Fibroblast of upper back skin (primary cell): ENCODE measurements at places on chromosomes 6 and 20.

DNA sequence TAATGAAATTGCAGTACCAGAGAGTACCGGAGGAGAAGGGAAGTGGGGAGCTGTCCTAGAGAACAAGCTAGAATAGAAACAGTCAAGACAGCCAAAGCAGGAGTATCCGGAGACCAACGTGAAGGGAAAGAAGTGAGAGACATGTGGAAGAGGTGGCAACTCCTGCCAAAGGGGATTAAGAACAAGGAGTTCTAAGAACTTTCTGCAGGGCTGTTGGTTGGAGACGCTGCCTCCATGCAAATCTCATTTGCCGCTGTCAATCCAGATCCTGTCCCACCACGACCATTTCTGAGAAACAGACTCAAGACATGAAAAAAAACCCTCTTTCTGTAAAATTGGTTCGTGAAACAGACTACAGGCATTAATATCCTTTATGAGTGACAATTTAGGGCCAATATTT lies 595.7 kb downstream of the PTPRT start:
- no peak for DNase-seq

- peak; percentile 11 for DNase-seq
Observed at GRCh38 chr6:87431263-87431662, 23.5 kb downstream of the CFAP206 start.

DNA sequence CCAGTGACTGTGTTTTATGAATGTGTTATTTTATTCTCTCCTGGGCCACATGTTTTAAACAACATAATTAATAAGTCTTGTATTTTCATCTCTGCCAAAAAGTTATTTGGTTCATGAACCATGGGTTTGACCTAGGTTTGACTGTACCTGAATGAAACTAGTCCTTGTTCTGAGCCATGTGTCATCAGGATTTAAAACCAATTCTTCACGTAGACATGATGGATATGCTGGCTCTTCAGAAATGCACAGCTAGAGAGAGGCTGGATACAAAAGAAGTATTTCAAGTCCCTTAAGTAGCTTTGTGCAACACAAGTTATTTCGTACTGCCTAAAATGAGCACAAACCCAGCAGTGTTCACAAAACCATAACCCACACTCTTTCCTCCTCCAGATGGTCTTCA lies 116.1 kb downstream of the IBTK start:
- no peak for DNase-seq

- no peak for DNase-seq
Observed at GRCh38 chr6:162294029-162294428, 433.5 kb downstream of the PRKN start.

DNA sequence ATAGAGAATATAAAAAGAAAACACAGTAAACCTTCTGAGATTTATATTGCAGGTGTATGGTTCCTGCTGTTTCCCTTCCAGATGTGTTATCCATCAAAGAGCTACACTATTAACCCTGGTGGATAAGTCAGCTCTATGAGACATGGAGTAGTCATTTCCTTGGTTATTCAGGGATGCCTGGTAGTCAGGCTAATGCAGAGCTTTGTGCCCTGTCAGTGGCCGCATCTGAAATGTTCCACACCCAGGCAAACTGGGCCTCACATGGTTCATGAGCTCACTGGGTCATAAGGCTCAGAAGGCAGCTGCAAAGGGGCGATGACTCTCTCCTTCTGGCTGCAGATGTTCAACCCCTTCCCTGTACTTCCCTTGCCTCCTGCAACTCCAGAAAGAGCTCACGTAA lies 473.6 kb downstream of the EPHA7 start:
- no peak for DNase-seq

- no peak for DNase-seq
Observed at GRCh38 chr6:62465206-62465605, 179.2 kb upstream of the KHDRBS2 start.

DNA sequence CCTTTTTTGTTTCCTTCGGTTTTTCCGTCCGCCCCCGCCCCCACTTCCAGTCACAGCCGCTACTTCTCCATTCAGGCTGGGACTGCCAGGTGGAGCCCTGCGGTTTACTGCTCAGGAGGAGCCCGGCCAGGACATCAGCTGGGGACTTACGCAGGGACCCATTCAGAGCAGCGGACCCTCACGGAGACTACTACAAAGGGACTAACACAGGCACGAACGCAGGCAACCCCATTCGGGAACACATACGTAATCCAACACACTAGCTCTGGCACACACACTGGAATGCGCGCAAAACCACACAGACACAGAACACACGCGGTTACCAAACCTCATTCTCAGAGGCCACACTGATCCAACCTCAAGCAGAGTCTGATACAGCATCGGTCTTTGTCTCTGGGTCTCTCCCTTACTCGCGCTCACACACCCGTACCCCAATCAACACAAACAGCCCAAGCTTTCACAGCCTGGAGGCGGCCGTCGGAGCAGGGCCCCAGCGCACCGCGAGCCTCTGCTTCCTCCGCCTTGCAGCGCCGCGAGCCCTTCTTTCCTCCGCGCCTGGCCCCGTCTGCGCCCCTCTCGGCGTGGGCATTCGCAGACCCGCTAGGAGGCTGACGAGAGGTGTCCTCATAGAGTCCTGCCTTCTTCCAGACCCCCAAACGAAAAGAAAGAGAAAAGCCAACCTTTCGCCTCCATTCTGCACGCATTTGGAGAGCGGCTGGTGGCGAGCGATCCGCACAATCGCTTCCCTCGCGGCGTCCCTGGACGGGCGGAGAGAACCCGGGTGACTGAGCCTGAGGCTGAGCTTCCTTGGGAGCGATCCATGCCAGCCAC lies 1.1 kb upstream of the SLC32A1 start:
- DNase-seq: peak; percentile 24

DNA sequence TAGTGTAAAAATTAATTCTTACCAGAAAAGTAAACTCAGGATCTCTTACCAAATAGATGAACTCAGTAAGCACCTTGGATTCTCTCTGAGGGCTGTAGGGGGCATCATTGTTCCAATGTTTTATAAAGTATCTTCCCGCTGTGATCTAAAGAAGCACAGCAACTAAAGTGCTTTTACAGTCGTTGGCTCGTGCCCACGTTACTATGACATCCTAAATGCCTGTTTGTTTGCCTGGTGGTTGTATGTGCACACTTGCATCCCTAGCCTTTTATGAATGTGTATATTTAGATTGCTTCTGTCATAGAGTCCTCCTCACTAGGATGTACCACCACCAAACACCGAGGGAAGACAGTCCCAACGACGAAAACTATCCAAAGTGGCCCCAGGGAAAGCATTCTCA lies 34.5 kb downstream of the SLX4IP start:
- DNase-seq: peak; percentile 80

DNA sequence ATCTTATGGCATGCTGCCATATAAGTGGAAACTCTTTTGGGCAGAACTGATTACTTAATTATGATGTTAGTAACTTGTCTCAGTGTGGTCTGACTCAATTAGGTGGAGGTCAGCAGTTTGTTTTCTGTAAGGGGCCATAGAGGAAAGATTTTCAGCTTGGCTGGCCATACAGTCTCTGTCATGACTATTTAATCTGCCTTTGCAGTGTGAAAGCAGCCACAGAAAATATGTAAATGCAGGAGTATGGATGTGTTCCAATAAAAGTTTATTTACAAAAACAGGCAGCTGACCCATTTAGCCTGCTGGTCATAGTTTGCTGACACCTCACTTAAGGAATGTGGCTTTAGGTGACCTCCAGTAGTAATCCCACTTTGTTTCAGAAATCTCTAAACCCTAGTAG lies 700.7 kb downstream of the EPM2A start:
- no peak for DNase-seq

- peak; percentile 45 for DNase-seq
Observed at GRCh38 chr6:105994118-105994590, 92.0 kb upstream of the PRDM1 start.

- DNase-seq: peak; percentile 99
Observed at GRCh38 chr6:113644861-113645575, 212.1 kb upstream of the MARCKS start.

GRCh38 chr6:135212935-135213334 lies 31.8 kb downstream of the MYB start:
- DNase-seq: peak; percentile 77

DNA sequence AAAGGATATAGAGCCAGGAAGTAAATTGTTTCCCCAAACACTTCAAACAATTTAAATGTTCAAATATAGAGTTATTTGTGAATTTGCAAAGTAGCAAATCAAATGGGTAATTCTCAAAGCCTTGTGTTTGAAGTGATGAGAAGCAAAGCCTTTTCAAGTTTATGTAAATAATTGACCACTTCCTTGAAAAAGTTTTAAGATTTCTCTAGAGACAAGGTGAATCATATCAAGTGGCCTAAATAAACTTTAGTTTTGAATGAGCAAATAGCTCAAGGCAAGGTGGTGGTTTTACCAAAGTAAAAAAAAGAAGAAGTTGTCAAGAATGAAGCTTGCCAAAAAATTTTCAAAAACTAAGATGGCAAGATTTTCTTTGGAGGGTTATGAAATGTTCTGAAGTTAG lies 42.6 kb upstream of the IFNGR1 start:
- DNase-seq: no peak

- DNase-seq: peak; percentile 33
Observed at GRCh38 chr6:6856538-6857523, 250.9 kb upstream of the RREB1 start.
